ENCODE measurements at places on chromosomes 4 and X.

GRCh38 chrX:29872831-29873230 lies 342.5 kb upstream of the MAGEB2 start:
- DNase-seq = no peak

DNA sequence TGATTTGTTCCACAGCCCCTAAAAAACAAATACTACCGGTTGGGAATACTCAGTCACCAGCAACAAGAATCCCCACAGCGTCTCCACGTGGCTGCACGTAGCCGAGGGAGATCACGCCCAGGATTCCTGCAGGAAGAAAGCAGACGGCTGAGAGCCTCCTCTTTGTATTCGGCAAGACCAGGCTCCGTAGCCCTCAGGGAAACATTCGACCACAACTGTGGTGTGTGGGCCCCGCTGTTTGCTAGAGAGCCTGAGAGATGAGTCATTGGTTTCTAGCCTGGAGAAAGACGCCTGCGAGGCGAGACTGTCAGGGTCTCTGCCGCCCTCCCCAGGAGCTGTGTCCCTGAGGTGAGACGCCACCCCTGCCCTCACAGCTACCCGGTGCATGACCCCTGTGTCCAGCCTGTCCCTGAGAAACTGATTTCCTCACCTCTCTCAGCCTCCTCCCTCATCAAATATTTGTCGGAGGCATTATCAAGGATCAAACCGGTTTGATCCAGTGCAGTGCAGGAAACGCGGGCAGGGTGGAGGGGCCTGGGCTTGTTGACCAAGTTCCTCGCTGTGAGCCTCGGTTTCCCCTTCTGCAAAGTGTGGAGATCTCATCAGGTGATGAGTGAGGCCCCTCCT lies 4.7 kb upstream of the S100P start:
- peak; percentile 79 for DNase-seq

- peak; percentile 43 for DNase-seq
These were observed 138.6 kb downstream of the AFF1 start for GRCh38 chr4:87073199-87074120.

GRCh38 chr4:182788201-182788600 lies 129.0 kb downstream of the DCTD start:
- DNase-seq = no peak

GRCh38 chrX:31366041-31366440 lies 294.2 kb upstream of the FTHL17 start:
- DNase-seq = peak; percentile 81

DNA sequence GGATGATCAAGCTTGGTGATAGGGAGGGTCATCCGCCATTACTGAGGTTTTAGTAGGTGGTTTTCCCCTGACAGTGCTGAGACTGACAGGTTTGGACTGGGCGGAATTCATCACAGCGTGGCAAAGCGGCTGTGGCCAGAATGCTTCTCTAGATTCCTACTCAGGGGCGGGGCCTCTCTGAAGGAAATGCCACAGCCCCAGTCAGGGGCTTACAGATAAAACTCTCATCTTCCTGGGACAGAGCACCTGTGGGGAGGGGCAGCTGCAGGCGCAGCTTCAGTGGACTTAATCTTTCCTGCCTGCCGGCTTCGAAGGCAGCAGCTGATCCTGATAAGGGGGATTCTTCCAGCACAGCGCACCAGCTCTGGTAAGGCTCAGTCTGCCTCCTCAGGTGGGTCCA lies 316.7 kb downstream of the RPA4 start:
- DNase-seq = no peak

DNA sequence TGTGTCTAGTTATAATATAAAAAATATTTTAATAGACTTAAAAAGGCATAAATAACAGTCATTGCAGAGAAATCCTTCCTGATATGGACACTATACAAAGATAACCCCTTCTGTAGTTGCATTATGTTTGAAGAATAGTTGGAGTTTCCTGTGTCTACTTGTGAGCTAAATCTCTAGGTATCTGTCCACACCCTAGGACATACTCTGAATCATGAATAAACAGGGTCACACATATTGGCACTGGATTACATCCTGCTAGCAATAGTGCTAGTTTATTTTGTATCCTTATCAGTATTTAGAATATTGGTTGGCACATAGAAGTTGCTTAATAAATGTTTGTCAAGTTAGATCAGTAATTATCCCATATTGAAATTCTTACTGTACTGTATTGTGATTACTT lies 173.9 kb downstream of the GRXCR1 start:
- no peak for DNase-seq

DNA sequence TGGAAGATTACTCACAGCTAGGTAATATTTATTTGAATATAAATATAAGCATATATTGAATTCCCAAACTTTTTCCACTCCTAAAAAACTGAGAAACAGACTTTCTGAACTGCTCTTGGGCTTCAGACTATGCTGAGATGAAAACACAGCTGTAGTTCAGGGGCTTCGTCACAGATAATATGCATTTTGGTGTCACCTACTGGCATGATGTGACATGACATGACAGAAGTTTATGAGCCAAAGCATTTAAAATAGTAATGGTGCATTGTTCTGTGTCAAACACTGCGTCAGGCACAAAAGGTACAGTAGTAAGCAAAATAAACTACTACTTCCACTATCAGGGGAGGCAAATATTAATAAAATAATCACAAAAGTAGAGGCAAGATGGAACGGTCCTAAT lies 171.3 kb downstream of the BTC start:
- peak; percentile 81 for DNase-seq

DNA sequence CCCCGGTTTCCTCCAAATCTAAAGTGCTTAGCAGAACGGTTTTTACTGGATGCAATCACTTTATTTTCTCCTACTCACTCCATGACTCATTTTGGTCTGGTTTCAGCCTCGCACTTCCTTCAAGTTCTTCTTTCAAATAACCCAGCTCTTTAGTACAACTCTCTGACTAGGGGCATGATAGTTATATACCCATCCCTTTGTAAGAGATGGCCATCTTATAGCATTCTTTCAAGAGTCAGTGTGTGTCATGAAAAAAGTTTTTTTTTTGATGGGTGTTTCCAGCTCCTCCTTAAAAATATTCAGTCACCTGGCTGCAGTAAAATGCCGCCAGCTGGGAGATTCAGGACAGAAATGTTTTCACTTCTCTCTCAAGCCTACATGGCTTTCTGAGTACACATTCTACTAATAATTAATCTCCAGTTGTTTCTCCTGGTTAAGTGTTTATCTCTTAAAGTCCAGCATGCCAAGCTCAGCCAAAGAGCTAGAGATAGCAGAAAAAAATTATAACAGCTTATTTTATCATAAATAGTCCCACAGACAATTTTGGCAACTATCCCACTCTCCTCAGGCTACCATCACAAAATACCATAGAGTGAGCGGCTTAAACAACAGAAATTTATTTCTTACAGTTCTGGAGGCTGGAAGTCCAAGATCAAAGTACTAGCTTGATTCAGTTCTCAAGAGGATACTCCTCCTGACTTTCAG lies 139.3 kb downstream of the GASK1B start:
- peak; percentile 87 for DNase-seq

All from kidney tubule cell (primary cell).